Anterior cingulate cortex (tissue), 58 donors: ENCODE measurements at places on chromosomes 6 and 20.

GRCh38 chr20:11894062-11894461 lies 23.6 kb upstream of the BTBD3 start:
- DNase-seq = no peak

DNA sequence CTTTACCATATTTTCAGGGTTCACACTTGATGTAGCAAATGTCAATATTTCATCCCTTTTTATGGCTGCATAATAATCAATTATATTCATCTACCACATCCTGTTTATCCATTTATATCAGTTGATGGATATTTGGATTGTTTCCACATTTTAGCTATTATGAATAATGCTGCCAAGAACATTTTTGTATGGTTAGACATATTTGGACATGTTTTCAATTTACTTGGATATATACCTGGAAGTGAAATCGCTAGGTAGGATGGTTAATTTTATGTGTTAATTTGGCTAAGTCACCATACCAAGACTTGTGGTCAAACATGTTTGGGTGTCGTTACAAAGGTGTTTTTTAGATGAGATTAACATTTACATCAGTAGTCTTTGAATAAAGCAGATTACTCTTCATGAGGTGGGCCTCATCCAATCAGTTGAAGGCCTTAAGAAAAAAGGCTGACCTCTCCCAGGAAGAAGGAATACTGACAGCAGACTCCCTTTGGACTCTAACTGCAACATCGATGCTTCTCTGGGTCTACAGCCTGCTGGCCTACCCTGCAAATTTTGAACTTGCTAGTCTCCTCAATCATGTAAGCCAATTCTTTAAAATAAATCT lies 196.5 kb downstream of the BACH2 start:
- no peak for DNase-seq

- no peak for DNase-seq
Observed at GRCh38 chr20:59817846-59818615, 115.4 kb downstream of the SYCP2 start.

DNA sequence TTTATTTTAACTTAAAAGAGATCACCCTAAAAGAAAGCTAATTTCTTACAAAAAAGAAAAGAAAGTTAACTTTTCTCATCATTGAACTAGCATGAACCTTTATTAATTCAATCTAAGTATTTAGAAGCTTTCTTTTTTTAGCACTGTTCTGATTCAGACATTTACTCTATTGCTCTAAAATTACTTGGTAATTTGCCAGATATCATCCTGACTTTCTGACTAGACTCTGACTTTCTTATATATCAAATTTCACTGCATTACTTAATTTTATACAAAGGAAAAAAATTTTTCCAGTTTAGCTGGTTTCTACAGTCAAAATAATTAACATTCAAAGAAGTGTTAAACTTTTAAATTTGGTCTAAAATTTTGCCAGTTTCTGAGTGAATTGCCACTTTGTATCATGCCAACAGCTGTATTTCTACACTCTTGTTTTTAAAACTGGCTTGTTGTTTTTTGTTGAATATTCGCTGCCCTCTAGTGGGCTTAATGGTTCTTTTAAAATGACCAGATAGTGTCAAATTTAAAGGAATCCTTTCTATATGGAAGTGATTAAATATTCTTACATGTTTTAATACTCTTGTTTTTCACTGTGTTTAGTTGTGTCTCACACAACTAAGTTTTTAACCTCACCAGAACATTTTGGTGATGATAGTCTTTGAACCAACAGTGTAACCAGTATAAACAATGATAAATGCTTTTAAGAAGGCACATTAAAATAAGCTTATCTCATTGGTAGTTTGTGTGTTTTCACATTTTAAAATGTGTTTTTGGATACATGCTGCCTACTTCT lies 102.0 kb downstream of the POPDC3 start:
- no peak for DNase-seq

DNA sequence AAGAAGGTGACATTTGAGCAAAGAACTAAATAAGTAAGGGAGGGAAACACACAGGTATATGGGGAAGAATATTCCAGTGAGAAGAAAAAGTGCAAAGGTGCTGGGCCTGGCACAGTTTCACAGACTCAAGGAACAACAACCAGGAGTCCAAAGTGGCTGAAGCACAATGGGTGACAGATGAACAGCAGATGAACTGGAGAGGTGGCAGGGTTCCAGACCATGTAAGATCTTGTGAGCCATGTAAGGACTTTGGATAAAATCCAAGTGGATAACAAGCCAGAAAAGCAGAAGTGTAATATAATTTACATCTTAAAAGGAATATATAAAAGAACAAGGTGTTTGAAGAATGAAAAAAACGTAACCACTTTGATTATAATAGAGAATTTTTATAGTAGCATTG lies 87.9 kb downstream of the MMS22L start:
- DNase-seq = no peak

- DNase-seq = no peak
Observed at GRCh38 chr6:166382500-166382932, 224 bp downstream of the MPC1 start.

GRCh38 chr20:54681869-54682268 lies 206.5 kb downstream of the DOK5 start:
- DNase-seq = no peak

DNA sequence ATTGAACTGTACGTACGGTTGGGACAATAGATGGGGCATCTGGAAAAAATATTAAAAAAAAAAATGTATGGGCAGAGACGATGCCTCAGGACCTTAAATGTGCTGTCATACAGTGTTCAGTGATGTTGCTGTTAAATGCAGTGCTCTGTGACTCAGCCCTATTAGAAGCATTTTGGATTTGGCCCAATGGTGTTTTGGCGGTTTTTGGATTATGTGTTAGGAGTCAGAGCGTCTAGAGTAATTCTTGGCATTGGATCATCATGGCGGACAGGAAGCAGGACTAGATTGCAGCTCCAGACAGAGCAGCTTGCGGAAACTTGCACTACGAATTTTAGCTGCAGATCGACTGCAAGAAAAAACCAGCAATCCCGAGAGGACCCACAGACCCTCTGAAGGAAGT lies 280.0 kb downstream of the SOX4 start:
- no peak for DNase-seq

DNA sequence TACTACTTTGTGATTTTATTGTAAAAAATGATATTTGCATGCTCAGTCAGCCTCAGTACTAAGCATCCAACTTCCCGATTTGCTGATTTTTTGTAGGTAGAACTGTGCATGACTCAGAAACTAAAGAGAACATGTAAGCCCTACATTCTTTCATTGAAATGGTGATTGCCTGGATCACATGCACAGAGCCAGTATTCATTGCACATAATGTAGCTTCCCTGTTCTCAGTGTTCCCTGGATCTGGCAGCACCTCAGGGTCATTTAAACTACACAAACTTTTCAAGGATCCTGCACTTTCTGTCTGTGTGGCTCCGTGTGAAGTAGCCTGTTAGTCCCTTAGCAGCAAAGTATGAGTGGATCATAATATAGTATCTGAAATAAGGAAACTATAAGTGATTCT lies 422.9 kb upstream of the AGPAT4 start:
- DNase-seq = no peak

DNA sequence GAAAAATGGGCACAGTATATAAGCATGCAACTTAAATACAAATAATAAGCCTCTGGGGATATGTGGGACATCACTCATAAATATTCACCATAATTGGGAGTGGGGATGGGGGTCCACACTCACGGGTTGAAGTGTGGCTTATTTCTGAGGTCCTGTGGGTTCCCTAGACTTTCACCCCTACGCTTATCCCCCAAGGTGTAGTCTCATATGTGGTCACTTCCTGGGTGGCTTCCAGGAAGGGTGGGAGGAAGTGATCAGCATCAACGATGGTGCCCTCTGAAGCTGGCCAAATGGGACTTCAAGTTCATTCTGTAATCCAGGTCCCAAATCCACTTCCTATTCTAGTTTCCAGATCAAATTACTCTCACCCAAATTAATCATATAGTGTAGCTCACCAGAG lies 59.5 kb downstream of the GNAS start:
- DNase-seq = no peak

DNA sequence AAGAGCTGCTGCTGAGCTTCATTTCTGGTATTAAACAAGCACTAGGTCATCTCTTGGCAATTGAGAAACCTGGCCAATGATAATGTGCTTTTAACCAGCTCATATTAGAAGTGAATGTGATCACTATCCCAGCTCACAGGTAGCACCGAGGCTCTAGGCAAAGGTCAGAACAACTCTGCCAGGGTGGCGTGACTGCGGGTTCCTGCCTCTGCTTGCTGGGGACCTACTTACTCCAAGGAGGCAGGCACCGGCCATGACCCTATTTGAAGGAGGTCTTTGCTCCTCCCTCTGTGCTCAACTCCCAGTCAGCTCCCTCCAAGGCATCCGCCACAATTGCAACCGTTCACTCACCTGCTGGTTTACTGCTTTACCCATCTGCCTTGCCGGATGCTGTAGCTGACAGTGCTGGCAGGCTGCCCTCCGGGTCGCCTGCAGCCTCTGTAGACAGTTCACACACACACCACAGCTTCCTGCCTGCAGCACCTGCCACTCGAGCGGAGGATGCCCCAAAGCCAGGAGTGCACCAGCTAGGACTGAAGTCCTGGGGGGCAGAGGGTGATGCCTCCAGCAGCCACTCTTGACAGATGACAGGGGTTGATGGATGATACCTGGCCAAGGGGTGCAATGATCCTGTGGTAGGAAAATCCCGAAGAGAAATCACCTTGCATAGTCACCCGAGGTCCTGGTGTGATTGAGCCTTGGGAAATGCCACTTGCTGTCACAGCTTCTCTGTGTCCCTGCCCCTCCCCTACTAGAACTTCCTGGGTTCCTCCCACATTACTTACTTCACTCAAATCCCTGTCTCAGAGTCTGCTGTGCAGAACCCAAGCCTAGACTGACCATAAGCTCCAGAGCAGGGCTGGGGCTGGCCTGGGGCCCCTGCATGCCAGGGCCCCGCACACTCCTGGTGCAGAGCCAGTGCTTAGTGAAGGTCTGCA lies 8.8 kb upstream of the VSX1 start:
- DNase-seq = no peak
